ENCODE measurements at places on chromosomes 4 and X.

DNA sequence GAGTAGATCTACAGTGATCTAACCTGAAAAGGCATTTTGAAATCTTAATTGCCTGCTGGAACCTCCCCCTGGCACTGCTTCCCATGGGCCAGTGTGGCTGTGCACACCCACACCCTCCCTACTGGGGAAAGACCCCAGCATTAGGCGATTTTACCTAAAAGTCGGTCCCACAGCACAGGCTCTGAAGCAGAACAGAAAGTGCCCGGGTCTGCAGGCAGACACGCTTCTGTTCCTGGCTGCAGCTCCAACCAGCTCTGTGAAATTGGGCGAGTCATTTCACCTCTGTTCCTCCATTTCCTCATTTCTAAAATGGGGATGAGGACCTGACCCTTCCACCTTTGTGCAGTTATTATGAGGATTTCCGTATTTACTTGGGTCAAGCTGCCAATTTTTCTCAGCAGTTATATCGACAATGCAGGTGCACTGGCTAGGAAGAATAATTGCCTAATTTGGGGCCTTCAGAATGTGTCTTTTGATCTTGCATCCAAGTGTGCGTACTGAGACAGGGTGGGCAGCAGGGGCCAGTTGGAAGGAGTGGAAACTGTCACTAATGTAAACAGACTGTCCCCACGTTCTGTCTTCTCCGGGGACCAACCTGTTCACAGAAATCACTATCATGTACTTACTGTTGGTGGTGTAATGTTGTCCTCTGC is 7.1 kb downstream of the KLF3 start:
- DNase-seq = no peak

DNA sequence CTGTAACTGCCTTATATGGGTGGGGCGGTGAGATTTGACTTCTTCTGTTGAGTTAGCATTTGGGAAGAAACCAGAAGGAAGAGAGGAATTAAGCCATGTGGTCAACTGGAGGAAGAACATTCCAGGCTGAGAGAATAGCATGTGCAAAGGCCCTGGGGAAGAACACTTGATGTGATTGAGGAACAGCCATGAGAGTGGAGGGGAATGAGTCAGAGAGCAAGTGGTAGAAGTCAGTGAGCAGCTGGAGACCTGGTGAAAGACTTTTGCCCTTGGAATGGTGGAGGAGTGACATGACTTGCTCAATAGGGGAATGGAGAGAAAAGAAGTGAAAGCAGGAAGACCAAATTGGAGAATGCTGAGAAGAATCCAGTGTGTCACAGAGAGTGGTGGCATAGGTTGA is 327.8 kb upstream of the HAND2 start:
- no peak for DNase-seq

GRCh38 chrX:25067271-25068172 is 51.8 kb upstream of the ARX start:
- DNase-seq = no peak

DNA sequence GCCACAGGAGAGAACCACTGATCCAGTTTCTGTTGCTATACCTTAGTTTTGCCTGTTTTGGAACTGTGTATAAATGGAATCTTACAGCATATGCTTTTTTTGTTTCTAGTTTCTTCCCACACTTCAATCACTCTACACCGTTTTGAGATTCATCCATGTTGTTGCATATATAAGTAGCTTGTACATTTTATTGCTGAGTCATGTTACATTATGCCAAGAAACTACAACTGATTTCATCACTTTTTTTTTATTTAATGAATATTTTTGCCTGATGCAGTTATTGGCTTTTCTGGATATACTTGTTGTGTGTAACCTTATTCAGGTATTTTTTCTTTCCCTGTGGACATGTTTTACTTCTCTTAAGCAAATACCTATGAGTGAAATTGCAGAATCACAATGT is 1135.9 kb downstream of the RAPGEF2 start:
- DNase-seq = no peak

DNA sequence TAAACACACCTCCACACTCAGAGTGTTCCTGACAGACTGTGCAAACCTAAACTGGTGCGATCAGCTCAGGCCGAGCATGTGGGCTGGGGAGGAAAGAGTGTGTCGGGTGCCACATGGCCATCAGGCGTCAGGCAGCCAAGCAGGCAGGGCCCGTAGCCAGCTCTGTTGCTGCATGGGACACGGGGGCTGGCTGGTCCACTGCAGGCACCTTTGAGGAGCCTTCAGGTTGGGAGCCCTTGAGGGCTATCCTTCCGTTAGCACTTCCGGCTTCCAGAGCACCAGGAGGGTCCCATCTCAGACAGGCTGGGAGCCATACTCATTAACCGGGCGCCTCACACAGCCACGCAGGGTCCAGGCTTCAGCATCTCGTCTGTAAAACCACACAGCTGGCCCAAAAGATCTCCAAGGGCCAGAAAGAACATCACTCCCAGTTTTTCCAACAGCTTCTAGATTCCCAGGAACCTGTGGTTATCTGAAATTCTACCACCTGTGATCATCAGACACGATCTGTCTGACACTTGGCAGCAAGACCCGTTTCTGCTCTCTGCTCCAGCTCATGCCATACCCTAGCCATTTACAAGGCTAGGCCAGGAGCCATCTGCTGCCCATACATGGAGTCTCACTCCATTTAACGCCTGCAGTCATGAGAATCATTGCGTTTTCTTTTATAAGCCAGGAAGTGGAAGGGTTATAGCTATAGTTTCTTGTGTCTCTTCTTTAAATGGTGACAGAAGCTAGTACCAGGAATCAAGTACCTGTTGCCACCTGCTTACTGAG is 87.5 kb downstream of the NSUN7 start:
- peak; percentile 78 for DNase-seq

Data from tibial artery (tissue), 4 donors.